ENCODE measurements at places on chromosomes 11 and 22.

- DNase-seq: no peak
These were observed at the start of gene EHBP1L1 for GRCh38 chr11:65575568-65576231. EHBP1L1 (plus strand) TSS chr11:65576053; CDS start chr11:65576303, 250 bp downstream.

DNA sequence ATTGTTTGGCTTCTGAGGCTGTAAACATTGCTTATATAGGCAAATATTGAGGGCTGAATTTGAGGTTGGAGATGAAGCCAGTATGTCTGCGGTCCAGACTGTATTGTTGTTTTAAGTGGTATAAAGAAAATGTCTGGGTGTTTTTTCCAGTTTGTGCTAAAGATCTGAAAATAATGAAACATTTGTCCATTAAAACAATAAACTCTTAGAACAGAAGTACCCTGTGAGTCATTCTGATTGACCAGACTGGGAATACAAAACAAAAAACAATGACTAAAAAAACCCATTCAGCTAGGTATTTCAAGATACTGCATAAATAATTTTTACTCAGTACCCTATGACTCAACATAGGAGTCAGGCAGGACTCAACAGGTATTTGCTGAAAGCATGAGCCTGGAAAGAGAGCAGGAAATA is 20.4 kb downstream of the ALKBH8 start:
- no peak for DNase-seq

GRCh38 chr11:446891-447290 is 3.2 kb upstream of the PTDSS2 start:
- no peak for DNase-seq

DNA sequence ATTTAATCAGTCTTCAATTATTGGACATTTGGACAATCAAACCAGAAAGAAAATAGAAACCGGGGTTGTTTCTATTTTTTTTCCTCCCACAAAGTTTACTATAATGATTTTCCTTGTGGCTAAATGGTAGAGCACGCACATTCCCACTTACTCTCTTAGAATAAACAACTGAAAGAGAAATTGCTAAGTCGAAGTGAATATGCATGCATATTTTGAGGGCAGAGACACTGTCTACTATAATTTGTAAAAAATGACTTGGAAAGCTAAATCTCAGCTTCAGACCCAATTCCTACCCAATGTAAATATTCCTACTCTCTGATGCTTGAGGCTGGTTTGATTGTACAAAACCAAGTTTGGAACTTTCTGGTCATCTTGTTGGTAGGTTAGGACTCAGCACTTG is 66.7 kb upstream of the PAX6 start:
- DNase-seq: no peak

Data from mesothelial cell of epicardium (in vitro differentiated cells).